DMS53 (cell line): ENCODE measurements at places on chromosomes 5 and 9.

DNA sequence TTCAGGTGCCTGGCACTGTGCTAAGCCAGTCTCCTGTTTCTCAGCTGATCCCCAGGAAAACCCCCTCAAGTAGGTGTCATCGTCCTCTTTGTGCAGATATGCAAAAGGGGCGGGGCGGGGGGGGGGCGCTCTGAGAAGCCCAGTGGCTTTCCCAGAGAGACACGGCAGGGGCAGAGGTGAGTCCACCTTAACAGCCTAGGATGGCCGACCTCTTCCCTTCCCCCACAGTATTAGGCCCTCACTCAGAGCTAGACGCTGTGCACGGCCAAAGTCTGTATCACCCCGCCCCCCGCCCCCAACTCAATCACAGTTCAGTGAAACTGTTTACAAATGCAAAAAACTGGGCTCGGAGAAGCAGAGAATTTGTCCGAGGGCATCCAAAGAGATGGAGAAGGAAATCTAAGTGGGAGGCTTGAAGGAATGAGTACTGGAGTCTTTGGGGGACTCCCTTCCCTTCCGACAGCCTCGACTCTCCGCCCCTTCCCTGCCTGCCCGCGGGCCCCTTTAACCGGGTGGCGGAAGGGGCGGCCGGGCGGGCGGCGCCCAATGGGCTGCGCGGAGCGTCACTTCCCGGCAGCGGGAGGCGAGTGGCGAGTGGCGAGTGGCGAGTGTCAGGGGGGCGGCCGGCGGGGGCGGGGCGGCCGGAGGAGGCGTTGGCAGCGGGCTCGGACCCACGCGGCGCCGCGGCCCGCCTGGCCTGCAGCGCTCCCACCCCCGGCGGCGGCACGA is at the start of gene ERGIC1:
Gene ERGIC1 (plus strand): TSS at position 566 of the 729 bp plus-strand sequence. CDS start 163 bp downstream, at position 729.
- peak; percentile 90 for DNase-seq

- DNase-seq = peak; percentile 78
Measured at GRCh38 chr9:128927731-128928411, 7.1 kb downstream of the PHYHD1 start.

DNA sequence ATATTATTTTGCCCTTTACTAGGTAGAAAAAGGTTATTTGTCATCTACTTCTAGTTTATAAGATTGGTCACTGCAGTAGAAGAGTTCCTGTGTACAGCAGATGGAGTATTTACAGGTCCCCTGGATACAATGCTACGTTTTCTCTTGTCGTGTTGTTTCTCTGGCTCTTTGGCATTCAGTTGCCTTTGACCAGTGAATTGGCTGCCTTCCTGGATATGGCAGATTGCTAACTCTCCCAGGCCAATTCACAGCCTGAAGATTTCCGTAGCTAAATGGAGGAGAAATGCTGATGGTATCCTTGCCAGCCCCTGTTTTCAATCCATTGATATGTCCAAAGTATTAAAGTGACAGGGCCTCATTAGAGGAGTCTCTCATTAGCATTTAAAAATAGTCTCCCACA is 32.5 kb upstream of the GNAQ start:
- no peak for DNase-seq

- DNase-seq = no peak
Measured at GRCh38 chr5:1771149-1772065, 28.2 kb downstream of the MRPL36 start.

GRCh38 chr5:157559301-157559700 is 16.3 kb downstream of the ADAM19 start:
- DNase-seq = peak; percentile 7

DNA sequence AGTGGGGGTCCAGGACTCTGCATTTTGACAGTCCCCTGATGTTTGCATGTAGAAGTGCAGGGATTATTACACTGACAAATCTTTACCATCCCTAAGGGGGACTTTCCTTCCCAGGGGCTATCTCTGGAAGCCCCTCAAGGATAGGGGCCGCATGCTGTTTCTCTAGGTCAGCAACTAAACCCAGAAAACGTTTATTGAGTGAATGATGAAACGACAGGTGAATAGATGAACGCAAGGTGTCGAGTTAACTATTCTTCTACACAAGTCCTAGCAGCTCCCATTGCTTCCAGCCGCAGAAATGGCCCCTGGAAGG is 281 bp upstream of the HSD17B4 start:
- DNase-seq = no peak

DNA sequence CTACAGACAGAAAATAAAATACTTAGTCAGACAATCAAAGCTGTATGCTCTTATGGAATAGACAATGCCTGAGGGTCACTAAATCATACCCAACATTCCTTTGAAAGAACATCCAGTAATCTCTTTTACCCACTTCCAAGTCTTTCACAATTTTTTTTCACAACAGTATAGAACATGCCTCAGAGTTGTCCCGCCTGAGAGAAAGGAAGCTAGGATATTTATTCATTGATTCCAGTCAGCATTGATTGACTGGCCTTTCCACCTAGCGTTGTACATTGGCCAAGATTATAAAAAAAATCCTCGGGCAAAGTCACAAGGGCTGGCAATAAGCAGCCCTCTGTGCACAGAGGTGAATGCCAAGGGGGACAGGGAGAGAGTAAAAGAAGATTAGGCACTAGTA is 318.1 kb upstream of the PIK3R1 start:
- DNase-seq = no peak

- DNase-seq = no peak
Measured at GRCh38 chr5:54764102-54765090, 221.0 kb downstream of the ESM1 start.

- no peak for DNase-seq
Measured at GRCh38 chr5:51488803-51489642, 105.8 kb downstream of the ISL1 start.

- DNase-seq = peak; percentile 43
Measured at GRCh38 chr5:154868702-154869101, 10.3 kb downstream of the CNOT8 start.

DNA sequence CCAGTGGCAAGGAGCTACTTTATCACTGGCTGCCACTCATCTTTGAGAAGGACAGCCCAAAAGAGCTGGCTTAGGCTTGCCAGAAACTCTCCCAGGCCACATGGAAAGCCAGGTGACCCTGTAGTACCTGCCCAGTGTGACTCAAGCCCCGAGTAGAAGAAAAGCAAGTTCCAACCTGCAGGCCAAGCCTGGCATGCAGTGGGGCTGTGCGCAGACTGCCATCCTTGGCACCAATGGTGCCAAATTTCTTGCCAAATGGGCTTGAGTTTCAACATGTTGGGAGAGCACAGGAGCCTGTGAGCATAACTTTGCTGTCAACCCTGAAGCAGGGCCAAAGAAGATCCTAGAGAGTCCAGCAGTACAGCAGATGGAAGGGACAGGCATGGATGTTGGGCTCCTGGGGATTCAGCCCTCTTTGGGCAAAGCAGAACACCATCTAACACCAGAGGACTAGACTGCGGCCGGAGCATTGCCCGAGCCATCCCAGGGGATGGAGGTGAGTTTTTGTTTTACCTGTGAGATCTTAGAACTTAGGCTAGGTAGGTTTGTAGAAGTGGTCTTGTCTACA is 27.3 kb upstream of the SHB start:
- peak; percentile 17 for DNase-seq

DNA sequence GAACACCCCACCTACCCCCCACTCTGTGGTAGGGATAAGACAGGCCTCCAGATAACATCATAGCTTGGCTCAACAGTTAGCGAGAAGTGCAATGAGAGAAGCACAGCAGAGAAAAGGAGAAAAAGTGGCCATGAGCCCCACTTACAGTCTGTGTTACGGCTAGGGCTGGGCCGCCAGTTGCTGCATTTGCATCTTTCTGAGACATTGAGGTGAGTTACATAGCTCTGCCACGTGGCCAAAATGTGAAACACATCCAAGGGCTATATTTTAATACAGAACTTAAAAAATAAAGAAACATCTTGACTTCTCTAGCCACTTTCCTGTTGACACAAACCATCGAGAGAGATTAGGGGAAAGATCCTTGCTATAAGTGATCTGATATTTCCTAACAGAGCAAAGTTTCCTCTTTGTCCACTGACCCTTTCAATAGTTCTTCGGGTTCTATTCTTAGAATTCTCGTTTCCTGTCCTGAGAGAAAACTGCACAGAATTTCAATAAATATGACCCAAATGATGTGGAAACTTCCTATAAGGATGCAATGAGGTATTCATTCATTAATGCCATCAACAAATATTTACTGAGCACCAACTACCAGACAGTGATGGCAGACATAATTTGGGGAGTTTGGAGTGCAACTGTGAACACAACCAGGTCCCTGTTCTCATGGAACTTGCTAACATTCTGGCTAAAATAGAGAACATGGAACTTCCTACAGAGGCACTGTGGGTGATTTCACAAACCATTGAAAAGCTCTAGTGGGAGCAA is 3.2 kb upstream of the TLE4 start:
- DNase-seq = peak; percentile 8

- DNase-seq = no peak
Measured at GRCh38 chr5:119079318-119079921, 8.5 kb downstream of the DMXL1 start.

DNA sequence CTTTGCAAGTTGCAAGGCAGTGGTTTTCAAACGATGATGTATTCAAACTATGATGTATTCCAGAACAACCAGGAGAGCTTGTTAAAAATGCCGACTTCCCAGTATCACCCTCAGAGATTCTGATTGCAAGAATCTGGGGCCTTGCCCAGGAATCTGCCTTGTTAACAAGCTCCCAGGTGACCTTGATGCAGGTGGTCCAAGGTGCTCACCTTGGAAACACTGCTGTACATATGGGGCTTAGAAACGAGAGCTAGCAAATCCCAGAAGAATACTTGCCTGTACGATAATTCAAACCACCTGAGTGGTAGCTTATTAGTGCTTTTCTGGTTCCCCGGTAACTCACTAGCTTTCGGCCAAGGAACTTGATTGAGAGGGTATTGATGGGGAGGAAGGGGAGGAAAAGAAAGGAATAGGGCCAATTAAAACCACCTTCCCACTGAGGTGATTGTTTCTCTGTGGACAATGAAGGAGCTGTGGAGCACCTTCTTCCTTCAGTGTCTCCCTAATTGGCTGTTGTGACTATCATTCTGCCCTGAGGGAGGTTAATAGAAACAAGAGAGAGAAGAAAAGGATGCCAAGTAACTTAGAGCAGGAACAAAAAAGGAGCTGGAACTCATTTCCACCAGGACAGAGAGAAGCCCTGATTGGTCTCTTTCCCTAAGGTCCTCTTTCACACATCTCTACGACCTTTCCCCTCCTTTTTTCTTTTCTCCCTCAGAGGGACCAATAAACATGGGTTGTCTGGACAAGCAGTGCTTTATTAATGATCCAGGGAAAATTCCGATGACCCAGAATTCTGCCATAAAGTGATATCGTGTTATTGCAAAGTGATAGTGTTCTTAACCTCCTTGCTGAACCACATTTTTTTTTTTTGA is 218.8 kb downstream of the TMEM167A start:
- no peak for DNase-seq

DNA sequence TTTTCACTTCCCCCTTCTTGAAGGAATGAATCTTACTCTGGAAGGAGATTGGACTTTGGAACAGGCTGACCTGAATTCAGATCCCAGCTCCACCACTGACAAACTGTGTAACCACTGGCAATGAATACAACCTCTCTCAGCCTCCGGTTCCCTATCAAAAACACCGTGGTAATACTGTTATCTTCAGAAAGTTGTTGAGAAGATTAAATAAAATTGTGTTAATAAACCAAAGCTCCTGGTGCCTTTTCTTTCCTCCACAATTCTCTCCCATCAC is 99.7 kb upstream of the RAI14 start:
- no peak for DNase-seq

- peak; percentile 48 for DNase-seq
Measured at GRCh38 chr9:70061776-70062175, 18.1 kb downstream of the MAMDC2 start.

DNA sequence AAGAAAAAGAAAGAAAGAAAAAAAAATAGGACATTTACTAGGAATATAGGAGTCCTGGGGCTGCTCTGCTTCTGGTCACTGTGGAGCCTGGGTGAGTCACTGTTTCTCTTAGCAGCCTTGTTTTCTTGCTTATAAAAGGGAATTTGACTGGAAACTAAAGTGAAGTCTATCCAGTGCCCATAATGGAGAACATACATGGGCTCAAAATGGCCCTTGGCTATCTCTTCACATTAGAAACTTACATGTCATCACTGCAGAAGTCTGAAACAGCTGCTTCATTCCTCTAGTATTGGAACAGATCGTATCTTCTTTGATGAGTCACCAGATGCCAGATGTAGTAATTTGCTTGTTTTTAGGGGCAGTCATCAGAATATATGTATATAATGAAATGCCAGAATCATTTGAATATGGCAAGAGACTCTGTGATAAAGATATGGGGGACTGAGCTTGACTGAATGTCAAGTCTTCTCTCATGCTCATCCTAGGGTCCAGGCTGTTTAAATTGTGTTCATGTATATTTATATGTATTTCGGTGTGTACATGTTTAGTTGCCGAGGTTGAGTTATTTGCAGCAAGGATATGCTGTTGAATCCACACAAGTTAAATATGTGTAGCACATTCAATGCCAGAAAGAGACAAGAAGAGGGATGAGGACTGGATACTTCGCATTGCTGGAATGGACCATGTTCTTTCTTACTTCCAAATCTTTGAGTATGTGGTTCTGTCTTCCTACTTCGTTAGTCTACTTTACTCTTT is 56.7 kb downstream of the SGCD start:
- no peak for DNase-seq

GRCh38 chr5:56356121-56356835 is 123.1 kb upstream of the ANKRD55 start:
- DNase-seq = no peak

DNA sequence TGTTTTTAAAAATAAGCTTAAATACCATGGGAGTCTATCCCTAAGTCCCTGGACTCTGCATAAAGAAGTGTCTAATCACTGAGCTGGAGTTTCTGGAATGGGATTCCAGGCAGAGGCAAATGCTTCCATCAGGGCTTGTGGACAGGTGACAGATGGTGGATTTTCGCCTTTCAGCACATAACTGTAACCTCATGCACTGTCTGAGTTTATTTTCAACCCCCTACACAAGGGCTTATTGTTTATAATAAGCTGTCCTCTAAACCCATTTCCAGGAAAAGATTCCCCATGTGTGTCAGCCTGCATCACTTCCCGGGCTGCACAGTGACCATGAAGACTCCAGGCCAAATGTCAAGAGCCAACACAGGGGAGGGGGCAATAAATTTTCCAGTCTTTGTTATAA is 264.0 kb downstream of the PIK3R1 start:
- no peak for DNase-seq

DNA sequence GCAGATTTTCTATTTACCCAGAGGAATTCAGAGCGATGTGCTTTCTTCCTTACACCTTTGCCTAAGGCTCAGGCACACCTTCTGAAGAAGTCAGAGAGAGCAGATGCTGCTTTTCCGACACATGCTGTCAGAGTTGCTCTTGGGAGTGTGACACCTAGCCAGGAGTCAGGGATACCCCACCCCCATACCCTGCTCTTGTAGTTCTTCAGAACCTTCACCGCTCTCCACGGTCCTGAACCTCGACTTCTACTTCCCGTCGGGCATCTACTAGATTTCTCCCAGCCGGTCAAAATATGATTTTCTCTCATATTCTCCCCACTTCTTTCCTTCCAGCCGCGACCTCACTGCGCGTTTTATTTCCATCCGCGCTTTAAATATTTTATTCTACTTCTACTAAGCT is 1.7 kb downstream of the GRIN3A start:
- no peak for DNase-seq
